ENCODE measurements at places on chromosomes 6 and 20.

- DNase-seq, result no peak
Observed at GRCh38 chr20:47872341-47872740, 87.1 kb upstream of the SULF2 start.

- no peak for DNase-seq
Observed at GRCh38 chr6:3261518-3261820, 2.7 kb downstream of the PSMG4 start.

GRCh38 chr20:21125072-21125848 lies 622 bp upstream of the KIZ start:
- no peak for DNase-seq

DNA sequence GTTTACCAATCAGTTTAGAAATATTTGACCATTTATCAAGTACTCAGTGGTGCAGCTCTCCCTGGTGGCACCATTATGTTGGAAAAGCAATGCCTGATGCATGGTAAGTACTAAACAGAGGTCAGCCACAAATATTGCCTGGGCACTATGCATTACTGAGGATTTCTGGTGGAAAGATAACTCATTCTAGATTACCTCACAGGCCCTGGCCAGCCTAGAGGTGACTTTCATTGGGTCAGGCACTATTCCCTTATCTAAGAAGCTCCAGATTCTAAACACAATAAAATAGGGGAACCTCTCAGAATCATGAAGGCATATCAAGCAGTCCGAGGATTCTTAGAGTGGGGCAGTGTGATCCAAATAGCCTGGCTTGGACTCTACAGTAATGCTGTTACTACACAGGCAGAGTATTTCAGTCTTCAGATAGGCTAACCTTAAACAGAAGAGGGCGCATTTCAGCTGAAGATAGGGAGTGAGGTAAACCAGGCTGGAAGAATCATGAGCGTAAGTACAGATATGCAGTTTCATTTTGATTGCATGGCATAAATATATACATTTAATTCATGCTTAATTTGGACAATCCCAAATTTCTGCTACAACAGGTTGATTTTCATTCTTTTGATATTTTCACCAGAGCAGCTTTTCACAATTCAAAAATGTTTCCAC lies 12.1 kb downstream of the LGSN start:
- no peak for DNase-seq

GRCh38 chr6:109961611-109962041 lies 16.5 kb upstream of the GPR6 start:
- no peak for DNase-seq

DNA sequence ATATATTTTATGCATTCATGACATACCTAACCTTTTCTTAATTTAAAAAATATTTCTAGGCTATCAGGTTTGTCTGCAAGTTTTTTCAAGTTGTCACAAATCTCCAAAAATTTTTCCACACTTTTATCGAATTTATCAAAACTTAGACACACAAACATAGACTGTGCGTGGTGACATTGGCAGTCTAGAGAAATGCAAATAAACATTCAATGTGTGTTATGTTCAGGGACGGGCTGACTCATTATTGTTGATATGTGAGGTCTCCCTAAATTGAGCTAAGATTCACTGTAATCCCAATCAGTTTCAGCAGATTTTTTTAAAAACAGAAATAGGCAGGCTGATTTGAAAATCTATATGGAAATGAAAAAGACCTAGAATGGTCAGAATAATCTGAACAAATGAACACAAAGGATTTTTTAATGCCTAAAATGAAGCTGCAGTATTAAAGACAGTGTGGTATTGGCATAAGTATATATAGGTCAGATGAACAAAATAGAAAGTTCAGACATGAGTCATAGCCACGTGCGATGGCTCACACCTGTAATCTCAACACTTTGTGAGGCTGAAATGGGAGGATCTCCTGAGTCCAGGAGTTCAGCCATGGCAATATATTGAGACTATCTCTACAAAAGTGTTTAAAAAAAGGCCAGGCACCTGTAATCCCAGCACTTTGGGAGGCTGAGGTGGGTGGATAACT lies 19.2 kb downstream of the BLTP3A start:
- no peak for DNase-seq

DNA sequence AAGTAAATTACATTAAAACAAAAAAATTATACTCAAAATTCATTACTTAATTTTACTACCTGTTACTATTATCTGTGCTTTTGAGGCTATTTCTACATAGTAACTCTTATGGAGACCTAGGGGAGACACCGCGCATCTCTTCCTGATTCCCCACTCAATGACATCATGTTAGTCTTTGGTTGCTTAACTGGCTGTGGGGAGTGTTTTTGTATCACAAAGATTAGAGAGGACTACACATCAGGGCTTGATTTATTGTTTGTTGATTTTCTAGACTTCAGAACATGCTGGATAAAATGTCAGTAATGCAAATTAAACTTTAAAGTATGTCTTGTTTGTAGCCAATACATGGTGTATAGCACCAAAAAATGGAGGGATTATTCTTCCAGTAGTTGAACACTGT lies 26.0 kb downstream of the SLC2A10 start:
- DNase-seq, result no peak

- no peak for DNase-seq
Observed at GRCh38 chr6:53112404-53112803, 36.2 kb downstream of the GCM1 start.

Data from activated naive CD4-positive, alpha-beta T cell (primary cell).